Fibroblast of mammary gland (primary cell): ENCODE measurements at places on chromosomes 1 and 21.

- DNase-seq, result no peak
These were observed 23.3 kb downstream of the STUM start for GRCh38 chr1:226571893-226572292.

GRCh38 chr1:6235296-6235677 lies 477 bp downstream of the ICMT start:
- DNase-seq, result no peak

DNA sequence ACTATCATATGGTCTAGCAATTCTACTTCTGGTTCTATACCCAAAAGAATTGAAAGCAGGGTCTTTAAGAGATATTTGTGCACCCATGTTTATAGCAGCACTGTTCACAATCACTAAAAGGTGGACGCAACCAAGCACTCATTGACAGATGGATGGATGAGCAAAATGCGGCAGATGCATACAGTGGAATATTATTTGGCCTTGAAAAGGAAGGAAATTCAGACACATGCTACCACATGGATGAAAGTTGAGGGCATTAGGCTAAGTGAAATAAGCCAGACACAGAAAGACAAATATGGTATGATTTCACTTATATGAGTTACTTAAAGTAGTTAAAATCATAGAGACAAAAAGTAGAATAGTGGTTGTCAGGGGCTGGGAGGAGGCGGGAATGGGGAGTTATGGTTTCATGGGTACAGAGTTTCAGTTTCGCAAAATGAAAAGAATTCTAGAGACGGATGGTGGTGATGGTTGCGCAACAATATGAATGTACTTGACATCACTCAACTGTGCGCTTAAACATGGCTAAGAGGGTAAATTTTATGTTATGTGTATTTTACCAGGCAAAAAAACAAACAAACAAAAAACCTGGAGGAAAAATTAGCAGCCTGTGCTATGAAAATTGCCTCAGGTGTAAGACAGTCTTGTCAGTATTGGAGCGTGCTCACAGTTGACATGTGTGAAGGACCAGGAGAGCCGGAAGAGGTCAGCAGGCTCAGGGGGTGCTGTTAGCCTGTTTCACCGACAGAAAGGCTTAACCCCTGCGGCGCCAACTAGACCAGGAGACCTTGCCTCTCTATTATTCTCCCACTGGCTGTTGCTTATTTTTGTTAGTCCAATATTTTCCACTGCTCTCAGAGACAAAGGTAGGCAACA lies 26.5 kb downstream of the CD247 start:
- DNase-seq, result no peak

DNA sequence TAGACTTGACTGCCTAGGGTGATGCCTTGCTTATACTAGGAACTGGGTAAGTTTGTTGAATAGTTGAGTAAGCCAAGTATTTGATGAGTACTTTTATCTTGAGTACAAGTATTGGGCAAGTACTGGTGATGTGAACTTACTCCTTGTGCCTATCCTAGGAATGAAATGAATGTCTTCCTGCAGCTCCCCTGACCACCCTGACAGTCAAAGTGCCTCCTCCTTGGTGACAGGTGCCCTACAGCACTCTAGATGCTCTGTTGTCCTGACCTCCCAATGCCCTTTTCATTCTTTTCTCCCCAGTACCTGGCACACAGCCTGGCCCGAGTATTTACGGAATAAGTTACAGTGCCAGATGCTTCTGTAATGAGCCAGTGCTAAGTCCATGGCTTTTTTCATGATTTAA lies 25.5 kb downstream of the PCSK9 start:
- DNase-seq, result peak; percentile 53

DNA sequence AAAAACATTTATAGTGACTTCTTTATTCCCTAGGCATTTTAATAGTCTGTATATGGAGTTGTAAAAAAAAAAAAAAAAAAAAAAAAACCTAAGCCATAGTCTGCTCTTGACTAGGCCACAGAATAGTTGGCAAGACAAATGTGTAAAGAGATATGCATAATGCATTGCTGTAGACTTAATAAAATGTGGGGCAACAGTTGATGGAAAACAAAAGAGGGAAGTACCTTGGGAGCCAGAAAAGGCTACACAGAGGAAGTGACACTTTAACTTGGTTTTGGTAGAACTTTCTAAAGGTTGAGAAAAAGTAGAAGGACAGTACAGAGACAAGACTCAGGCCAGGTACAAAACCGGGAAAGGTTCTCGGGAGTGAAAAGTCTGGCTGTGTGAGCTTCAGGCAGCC lies 802.9 kb upstream of the ADAMTS5 start:
- DNase-seq, result no peak

GRCh38 chr1:29500041-29500440 lies 263.7 kb downstream of the PTPRU start:
- DNase-seq, result no peak

- DNase-seq, result no peak
These were observed 7.3 kb downstream of the TMEM35B start for GRCh38 chr1:34977858-34978257.

- no peak for DNase-seq
These were observed 81.5 kb downstream of the SCMH1 start for GRCh38 chr1:41160498-41161110.

- DNase-seq, result no peak
These were observed 117.2 kb downstream of the MATN1 start for GRCh38 chr1:30606166-30606565.

DNA sequence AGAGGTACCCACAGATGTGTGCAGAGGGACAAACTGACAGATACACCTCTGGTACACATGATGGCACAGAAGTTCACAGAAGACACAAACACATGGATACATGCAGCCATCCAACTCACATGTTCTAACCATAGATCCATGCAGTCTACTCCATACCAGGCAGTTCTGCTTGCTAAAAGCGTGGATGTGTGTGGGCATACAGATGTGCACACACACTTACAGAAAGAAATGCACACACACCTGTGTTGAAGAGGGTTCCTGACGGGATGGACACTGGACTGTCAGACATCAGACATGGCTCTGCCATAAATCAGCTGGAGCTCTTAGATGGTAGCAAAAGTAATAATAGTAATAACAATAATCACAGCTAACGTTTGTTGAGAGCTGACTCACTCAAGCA lies 6.8 kb downstream of the CD52 start:
- DNase-seq, result no peak

DNA sequence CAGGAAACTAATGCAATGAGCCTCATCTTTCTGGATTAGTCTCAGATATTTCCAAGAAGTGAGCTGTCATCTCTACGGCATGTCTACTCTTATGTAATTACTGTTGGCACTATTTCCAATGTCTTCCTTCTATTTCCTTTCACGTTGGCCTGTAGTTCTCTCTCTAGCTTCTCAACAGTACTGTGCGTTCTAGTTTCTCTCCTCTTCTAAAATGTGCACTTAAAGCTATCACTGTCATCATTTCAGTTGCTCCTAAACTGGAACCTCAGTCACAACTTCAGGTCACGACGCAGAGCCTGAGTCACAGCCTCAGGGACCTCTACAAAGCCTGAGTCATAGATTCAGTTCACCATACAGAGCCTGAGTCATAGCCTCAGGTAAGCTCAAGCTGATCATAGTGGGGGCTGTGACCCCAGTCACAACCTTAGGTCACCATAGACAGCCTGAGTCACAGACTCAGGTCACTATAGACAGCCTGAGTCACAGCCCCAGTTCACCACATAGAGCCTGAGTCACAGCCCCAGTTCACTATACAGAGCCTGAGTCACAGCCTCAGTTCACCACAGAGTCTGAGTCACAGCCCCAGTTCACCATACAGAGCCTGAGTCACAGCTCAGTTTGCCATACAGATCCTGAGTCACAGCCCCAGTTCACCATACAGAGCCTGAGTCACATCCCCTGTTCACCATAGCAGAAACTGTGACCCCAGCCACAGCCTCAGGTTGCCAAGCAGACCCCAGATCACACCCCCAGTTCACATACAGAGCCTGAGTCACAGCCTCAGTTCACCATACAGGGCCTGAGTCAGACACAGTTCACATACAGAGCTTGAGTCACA lies 13.0 kb downstream of the WNT9A start:
- DNase-seq, result peak; percentile 91

GRCh38 chr1:43703836-43704235 lies 3.5 kb upstream of the ST3GAL3 start:
- peak; percentile 63 for DNase-seq

DNA sequence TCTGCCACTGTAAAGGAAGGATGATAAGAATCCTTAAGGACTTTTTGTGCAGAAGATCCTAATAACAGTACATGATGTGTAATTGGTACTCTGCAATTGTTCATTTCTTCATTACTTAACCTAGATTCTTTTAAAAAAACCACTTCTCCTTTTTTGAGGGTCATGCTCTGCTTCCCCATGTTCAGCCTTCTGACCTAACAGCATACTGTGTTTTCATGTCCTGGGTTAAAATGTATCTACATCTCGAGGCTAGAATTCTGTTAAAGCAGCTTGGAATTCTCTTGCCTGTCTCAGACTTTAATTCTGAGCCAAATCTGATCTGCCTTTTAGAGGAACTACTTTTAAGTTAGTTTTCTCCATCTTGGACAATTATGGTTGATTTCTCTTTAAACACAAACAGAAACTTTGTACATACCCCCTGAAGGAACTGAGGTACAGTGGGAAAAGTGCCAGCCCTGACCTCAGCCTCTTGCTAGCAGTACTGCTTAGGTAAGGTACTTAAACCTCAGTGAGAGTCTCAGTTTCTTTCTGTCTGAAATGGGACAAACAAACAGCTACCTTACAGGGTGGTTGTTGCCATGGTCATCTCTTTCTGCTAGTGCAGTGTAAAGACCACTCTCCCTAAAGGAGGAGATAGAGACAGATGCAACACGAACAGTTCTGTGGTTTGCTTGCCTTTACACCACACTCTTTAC lies 103.2 kb upstream of the DYNLT5 start:
- no peak for DNase-seq
